NCI-H82 (cell line): ENCODE measurements at places on chromosomes 4 and X.
A peak's percentile ranks its signal among the peaks of the same experiment; 100 is the strongest.

- peak; percentile 36 for DNase-seq
Measured at GRCh38 chr4:4871573-4872313, 12.3 kb downstream of the MSX1 start.

DNA sequence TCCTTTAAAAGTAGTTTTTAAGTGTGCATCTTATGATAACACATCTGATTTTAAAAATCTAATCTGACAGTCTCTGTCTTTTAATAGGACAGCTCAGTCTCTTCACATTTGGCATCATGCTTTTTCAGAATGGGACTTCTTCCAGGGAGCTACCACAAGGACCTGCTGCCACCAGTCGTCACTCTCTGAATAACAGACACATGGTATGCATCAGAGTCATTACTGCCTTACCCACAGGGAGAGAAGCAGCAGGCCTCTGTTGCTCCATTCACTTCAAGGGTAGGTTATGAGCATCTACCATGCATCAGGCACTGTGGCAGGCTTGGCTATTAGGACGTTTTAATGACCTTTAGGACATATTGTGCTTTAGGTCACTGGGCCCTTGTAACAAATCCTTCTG, 50.0 kb upstream of the AFAP1 start:
- DNase-seq: no peak

DNA sequence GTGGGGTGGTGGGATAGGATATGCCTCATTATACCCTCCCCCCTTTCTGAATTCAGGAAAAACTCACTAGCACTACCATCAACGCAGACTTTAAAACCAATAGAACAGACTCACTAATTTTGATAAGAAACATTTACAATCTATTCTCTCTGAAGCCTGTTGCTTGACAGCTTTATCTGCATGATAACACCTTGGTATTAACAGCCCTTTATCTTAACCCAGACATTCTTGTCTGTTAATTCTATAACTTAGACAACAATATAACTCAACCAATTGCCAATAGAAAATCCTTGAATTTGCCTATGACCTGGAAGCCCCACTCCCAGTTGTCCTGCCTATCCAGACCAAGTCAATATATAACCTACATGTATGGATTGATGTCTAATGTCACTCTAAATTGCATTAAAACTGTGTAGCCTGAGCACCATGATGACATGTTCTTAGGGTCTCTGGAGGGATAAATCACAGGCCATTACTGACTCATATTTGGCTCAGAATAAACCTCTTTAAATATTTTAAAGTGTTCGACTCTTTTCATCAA, 1.5 kb upstream of the UGT2A3 start:
- no peak for DNase-seq

GRCh38 chr4:146407669-146408084, 114.1 kb downstream of the SLC10A7 start:
- no peak for DNase-seq

GRCh38 chr4:78377555-78377954, 174.0 kb upstream of the ANXA3 start:
- DNase-seq: no peak

- DNase-seq: no peak
Measured at GRCh38 chr4:70849291-70849690, 9.6 kb upstream of the GRSF1 start.
